ENCODE measurements at places on chromosomes 3 and 15.

GRCh38 chr3:128620268-128620691, 30.3 kb downstream of the RPN1 start:
- DNase-seq = no peak

DNA sequence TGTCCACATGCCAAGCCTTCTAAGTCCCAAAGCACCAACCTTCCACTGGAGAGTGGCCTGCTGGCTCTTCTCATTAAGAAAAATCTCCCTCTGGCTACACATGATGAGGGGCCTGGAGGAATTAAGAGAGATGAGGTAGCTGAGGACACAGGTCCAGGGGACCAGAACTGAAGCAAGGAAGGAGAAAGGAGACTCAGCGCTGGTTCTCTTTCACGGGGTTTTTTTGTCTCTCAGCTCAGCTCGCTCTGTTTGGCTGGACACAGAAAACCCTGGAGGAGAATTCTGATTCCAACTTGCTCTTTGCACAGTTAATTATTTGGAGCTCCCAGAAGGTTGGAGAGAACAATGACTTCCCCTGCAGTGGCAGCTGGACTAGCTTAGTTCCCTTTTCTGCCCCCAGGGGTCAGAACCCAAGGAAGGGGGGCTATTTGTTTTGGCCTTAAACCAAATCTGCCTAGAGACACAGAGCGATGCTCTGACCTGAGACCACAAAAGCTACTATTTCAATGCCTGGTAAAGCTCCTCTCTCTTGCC, 507.6 kb downstream of the FHIT start:
- no peak for DNase-seq

GRCh38 chr15:92878593-92879053, 21.5 kb upstream of the CHD2 start:
- DNase-seq = no peak

DNA sequence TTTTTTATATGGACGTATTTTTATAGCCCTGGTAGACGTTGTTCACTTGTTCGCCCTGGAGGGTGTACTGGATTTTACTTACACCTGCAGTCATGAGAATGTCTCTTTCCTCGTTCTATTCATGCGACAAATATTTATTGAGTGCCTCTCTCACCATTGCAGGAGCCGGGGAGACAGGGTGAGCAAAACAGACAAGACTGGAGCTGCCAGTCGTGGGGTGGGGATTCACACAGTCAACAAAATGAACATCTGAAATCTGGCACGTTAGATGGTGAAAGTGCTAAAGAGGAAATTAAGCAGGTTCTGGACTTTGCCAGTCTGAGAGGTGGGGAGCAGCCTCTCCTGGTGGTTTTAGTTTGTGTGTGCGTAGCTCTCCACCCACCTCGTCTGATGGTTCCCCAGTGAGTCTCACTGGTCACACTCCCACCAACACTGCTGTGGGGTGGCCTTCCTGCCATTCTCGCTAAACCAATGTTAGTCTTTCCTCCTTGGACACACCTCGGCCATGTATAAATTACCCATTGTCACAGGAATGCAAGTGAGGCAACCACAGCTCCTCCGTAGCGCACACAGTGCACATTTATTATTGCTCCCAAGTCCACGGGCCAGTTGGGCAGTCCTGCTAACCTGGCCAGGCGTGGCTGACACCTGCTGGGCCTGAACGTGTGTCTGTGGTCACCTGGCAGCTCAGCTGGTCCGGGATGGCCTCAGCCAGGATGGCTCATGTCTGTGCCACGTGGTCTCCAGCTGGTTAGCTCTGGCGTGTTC, 31.5 kb downstream of the FBLN2 start:
- DNase-seq = no peak

- no peak for DNase-seq
Observed at GRCh38 chr15:78085928-78086327, 6.4 kb upstream of the SH2D7 start.

DNA sequence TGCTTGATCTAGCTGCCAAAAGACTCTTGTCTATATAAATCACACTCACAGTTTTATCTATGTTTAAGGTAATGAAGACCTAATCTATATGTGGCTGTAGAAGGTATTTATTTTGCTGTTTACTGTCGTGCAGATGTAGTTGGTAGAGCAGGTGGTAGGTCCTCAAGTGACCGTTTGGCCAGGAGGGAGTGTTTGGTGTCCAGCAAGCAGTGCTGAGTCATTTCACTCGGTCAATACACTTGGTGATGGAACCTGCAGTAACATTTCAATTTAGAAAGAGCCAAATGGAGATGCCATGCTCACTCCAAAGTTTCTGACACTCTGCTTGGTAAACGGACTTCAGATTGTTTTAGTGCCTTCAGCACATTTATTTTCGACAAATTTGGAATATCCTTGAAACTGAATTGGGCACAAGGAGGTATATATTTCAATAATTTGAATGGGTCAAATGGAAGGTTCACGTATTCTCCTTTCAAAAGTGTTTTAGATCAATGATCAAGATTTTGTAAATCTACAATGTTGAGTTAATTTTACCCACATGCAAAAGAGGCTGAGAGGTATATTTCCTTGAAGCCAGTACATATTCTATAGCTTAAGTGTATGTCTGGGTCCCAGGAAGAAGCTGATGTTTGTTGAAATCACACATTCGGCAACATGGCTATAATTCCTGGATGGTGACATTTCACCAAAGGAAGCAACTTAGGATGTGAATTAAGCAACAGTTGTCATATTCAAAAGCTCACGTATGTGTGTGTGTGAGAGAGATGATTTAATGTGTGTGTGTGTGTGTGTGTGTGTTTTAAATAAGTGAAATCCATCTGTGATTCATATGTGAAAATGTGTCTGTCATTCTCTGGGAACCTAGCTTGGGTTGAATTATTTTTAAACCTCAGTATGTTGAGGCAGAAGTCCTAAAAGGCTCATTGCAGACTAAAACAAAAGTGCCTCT, 7.7 kb upstream of the CX3CR1 start:
- DNase-seq = no peak

GRCh38 chr15:49490966-49491365, 67.9 kb downstream of the FGF7 start:
- no peak for DNase-seq

DNA sequence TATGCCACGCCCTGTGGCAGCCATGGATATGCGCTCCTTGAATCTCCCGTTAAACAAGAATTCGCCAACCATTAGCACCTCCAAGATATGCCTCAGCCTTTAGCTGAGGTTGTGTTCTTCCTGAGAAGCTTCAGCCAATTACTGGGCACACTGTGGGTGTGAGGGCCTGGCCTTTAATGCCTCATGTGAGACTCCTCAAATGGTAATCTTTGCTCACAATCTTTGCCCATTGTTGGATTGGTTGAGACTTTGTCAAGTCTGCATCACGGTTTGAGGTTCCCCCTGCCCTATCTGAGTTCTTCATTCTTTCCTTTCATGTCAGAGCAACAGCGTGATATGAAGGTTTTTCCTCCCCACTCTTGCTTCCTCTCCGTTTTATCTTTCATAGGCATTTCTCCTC, 108.1 kb upstream of the CCDC54 start:
- DNase-seq = no peak

- peak; percentile 55 for DNase-seq
Observed at GRCh38 chr15:75455982-75456531, 4.6 kb upstream of the SIN3A start.

All from stimulated activated CD4-positive, alpha-beta T cell treated with anti-CD3 and anti-CD28 coated beads, Interleukin-2, amount 100 ng/mL, for 48 hours (primary cell).